Activated naive CD4-positive, alpha-beta T cell treated with anti-CD3 and anti-CD28 coated beads for 36 hours (primary cell): ENCODE measurements at places on chromosomes 16 and 17. TPM values are rescaled to one million over a fixed set of nuclear protein-coding genes. Genes with fewer than 3 reads are reported as not detected.

GRCh38 chr17:56536766-56537165 lies 56.7 kb upstream of the NOG start:
- DNase-seq: no peak

- DNase-seq: no peak
Measured at GRCh38 chr17:72861811-72862210, 230.7 kb downstream of the SLC39A11 start.

- peak; percentile 96 for DNase-seq
Measured at GRCh38 chr16:29029168-29029994, 44.5 kb downstream of the LAT start.

DNA sequence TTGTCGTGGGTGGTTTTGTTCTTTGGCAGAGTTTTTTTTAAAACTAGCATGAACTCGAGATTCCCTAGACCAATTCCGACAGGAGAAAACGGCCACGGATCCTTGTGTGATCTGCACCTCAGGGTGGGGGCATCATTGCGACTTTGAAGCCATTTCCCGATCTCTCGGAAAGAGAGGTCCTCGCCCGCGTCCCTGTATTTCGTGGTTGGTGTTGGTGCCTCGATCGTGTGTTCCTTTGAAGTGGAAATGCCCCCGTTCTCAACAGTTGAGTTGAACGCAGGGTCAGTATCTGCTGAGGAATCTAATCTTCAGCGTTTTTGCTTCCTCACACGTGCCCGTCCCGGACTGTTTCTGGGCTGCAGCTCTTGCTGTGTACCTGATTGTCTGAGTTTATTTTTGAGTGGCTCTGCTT lies 1.1 kb downstream of the CRAMP1 start:
- DNase-seq: peak; percentile 34

- DNase-seq: no peak
Measured at GRCh38 chr17:45950888-45951287, 48.2 kb upstream of the STH start.

GRCh38 chr16:27625050-27625697 lies 75.2 kb downstream of the KATNIP start:
- DNase-seq: no peak

- DNase-seq: no peak
Measured at GRCh38 chr17:81841866-81842265, 7.0 kb upstream of the PPP1R27 start.

DNA sequence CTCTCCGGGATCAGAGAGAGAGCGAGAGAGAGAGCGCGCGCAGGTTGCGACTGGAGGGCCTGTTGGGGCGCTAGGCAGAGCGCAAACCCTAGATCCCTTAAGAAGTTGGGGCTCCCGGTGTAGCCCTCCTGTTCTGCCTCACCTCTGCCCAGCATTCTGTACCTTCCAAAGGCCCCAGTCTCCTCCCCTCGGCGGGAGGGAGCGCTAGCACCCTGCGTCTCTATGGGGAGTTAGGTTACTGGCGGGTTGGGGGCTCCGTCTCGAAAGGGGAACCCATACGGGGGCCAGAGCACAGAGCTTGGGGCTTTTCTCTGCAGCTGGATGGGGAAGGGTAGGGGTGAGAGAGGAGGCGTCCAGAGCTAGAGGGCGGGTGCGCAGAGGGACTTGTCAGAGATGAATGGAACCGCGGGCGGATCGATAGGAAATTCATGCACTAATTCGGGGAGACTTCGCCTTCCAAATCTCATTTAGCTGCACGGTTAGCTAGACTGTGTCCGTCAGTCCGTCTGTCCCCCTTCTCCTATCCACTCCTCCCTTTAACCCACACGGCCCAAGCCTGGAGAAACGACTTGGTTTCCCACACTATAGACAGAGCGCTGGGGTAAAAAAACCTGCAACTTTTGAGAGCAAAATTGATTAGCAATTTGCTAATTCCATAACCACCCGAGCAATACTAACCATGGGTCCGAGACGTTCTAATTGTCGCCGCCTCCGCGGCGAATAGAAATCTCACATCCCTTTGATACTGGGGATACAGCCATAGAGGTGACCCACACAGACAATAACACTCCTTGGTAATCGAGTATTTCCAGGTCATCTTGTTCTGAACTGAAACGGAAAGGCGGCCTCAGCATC lies 693 bp upstream of the HOXB4 start:
- peak; percentile 31 for DNase-seq

- DNase-seq: no peak
Measured at GRCh38 chr16:30369938-30370455, 297 bp downstream of the TBC1D10B start.

- DNase-seq: no peak
Measured at GRCh38 chr16:2819179-2819938, 2.3 kb downstream of the PRSS21 start.

- no peak for DNase-seq
Measured at GRCh38 chr16:88983771-88984687, 7.0 kb upstream of the CBFA2T3 start.

DNA sequence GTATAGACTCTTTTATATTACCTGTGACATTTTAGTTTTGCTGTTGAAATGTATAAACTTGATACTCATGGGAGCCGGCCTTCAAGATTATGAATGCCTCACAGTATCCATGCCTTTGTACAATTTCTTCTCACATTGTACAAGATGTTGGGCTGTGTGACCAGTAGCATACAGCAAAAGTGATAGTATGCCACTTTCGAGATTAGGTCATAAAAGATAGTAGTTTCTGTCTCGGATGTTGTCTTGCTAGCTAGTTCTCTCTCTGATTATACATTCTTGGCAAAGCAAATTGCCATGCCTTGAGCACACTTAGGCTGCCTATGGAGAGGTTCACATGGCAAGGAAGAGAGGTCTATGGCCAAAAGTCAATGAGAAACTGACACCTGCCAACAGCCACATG lies 1309.8 kb upstream of the CDH8 start:
- no peak for DNase-seq

DNA sequence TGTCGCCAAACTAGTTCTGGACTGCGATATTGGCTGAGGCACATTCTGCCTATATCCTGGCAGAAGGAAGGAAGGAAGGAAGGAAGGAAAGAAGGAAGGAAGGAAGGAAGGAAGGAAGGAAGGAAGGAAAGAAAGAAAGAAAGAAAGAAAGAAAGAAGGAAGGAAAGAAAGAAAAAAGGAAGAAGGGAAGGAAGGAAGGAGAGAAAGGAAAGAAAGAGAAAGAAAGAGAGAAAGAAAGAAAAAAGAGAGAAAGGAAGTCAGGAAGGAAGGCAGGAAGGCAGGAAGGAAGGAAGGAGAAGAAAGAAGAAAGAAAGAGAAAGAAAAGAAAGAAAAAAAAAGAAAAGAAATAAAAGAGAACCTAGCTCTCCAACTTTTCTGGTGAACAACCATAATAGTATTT lies 587.1 kb downstream of the RBFOX1 start:
- DNase-seq: no peak

DNA sequence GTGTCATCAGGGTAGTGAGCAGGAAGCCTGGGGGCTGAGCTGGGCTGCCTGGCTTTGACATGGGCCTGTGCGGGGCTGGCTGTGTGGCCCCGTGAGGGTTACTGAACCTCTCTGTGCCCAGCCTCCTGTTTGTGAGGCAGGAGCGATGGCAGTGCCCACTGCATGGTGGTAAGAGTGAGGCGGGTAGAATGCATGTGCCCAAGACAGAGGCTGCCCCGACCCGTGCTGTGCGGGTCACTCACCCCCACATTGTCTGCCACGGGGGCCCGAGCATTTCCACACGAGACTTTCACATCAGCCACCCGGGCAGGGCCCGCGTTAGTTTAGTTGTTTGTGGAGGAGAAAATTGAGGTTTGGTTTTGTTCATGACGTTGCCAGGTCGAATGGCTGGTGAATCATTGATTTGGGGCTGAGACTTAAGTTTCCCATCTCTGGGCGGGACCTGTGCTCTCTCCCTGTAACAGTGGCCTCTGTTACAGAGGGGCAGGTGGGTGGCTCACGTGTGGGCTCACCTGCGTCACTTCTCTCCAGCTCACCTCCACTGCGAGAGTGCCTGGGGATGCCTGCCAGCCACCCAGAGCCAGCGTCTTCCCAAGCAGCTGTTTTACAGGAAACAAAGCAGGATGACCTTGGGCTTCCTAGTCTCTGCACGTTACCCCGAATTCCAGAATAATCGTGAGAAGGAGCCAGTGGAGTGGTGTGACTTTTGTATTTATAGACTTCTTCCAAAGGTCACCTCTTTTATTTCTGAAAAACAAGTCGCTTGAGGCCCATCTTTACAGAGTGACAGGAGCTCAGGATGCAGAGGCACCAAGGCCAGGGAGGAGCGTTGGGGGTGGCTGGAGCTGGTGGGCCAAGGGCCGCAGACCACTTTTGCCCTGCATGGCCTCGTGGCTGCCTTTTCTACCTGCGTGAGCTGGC lies 150.6 kb downstream of the RPTOR start:
- DNase-seq: no peak

DNA sequence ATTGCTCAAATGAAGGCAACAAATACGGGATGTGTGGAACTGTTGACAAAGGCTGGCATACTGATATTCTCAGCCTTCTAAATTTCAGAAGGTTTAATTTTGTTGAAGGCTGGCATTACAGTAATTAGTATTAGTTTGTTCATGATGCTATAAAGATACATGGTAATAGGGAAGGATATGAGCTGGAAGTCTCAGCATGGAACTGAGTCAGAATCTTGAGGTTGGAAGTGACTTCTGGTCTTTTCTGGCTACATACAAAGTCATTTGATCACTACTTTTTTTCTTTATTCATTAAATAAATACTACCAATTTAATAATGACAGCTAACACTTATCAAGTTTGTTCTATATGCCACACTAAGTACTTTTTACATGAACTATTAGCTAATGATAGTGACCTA lies 22.6 kb downstream of the RABEP1 start:
- DNase-seq: no peak

DNA sequence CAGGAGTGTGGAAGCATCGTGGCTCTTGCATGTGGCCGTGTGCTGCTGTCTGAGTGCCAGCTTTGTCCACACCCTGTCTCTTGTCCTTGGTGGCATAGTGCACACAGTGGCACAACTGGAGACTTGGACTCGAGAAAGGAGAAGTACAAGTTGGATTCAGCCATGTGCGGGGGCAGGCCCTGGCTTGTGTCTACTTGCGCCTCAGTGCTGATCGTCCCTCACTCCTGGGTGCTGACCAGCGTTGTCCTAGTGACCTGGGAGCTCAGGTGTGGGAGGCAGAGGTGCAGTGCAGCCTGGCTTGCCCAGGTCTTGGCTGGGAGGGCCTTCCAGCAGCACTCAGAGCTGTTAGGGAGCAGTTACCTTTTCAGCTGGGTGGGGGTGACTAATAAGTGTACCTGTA lies 20.6 kb downstream of the MPRIP start:
- no peak for DNase-seq

GRCh38 chr17:73013816-73014663 lies 78.4 kb downstream of the SLC39A11 start:
- no peak for DNase-seq

- DNase-seq: no peak
Measured at GRCh38 chr17:47935961-47936360, 5.4 kb upstream of the PNPO start.

DNA sequence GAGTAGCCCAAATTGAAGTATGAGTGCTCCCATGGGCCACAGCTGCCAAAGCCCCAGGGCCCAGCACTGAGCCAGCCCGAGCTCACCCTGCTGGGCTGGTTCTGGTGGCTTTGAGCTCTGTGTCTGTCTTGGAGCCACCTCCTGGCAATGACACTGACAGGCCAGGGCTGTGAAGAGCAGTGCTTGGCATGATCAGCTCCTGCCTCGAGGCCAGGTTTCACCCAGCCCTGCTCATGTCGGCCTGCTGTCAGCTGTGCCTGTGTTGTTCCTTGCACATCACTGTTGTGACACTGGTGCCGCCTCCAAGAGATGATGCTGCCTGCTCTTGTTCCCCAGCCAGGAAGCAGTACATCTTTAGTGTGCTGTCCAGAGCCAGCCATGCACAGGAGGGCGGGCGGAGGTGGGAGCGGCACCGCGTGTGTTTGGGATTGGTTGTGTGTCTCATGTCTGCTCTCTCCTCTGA lies 26.0 kb downstream of the PLD6 start:
- DNase-seq: peak; percentile 63

GRCh38 chr16:11848842-11849241 lies 2.5 kb downstream of the RSL1D1 start:
- DNase-seq: no peak

DNA sequence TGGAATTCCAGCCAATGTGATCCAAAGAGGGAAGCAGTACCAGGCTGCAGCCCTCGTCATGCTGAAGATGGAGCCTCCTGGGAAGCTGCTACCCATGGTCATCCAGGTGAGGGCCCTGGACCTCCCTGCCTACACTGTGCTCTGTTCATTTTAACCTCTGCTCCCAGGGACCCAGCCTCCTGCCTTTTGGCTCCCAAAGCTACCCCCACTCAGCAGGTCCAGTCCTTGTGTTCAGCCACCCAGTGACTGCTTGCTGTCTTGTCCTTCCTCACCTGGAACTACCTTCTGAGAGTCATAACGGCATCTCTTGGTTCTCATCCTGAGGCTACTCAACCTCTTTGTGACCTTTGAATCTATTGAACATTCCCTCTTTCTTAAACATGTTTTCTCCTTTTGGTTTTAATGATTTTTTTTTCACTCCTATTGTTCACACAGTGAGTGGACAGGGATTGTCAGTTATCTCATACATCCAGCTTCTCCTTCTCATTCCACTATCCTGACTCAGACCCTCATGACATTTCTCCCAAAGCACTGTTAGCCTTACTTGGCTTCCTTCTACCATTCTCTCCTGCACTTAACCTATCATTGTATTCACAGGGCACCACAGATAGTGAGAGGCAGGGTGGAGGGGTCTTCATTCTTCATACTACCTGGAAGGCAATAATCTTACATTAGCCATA lies 53.3 kb downstream of the GOSR1 start:
- no peak for DNase-seq

GRCh38 chr17:65820811-65821210 lies 259.4 kb upstream of the AXIN2 start:
- no peak for DNase-seq

GRCh38 chr16:69904495-69905170 lies 46.5 kb upstream of the CLEC18A start:
- no peak for DNase-seq

GRCh38 chr17:33949100-33949499 lies 306.0 kb upstream of the CCL2 start:
- DNase-seq: no peak

GRCh38 chr17:6868582-6868981 lies 37.1 kb upstream of the TEKT1 start:
- DNase-seq: no peak

Gene TBC1D3E
- total RNA-seq: not detected

Gene HBA1
- not detected for total RNA-seq

Gene NXPH3
- 0.25 TPM for total RNA-seq

Gene FOXF1
- not detected for total RNA-seq

Gene CRYM
- total RNA-seq: not detected

Gene DDX19B
- 28.7 TPM for total RNA-seq

Gene LLGL2
- total RNA-seq: 6.8 TPM

Gene FZD2
- total RNA-seq: not detected

Gene GPR179
- 0.07 TPM for total RNA-seq

Gene SEC14L5
- not detected for total RNA-seq

Gene EME2
- total RNA-seq: 7.8 TPM

Gene TLK2
- 27.1 TPM for total RNA-seq

Gene RRAD
- total RNA-seq: 0.25 TPM

Gene BCL6B
- total RNA-seq: 0.74 TPM
